Iris pigment epithelial cell (primary cell): ENCODE measurements at places on chromosomes 1 and 21.

DNA sequence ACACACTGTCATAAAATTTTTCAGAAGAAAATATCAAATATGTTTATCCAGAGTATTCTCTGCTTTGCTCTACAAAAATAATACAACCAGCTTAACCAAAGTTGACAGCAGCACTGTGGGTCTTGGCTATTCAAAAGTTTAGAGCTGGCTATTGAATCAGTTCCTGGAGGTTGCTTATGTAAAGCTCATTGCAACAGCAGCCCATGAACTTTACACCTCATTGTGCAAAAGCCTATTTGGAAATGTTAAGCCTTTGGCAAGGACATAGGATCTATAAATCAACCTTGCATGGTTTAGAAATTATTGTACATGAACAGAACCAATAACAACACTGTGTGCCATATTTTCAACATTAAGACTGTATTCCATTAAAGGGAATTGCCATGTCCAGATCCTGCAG lies 714.9 kb downstream of the ADGRL2 start:
- peak; percentile 1 for DNase-seq

GRCh38 chr1:94803517-94804441 lies 16.4 kb upstream of the SLC44A3 start:
- DNase-seq = no peak

- DNase-seq = no peak
These were observed 39.5 kb upstream of the FAM20B start for GRCh38 chr1:178986204-178986603.

GRCh38 chr1:165403835-165404482 lies 41.0 kb downstream of the RXRG start:
- DNase-seq = peak; percentile 16

GRCh38 chr1:159957824-159958268 lies 3.8 kb upstream of the SLAMF9 start:
- DNase-seq = no peak
